GM12864 (cell line): ENCODE measurements at places on chromosomes 5 and 9.
A peak's percentile ranks its signal among the peaks of the same experiment; 100 is the strongest.

DNA sequence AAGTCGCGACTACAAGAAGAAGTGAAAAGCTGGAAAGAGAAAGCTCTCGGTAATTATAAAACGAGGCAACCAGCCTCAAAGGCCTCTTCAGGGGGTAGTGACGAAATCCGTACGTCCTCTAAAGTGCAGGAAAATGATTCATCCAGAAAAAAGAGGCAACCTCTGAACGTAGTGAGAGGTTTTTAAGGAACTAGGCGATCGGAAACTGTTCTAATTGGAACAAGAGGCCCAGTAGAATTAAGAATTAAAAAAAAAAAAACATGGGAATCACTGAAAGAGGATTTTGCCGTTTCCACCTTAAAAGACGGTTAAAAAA, 1.0 kb downstream of the CSNK1A1 start:
- DNase-seq: no peak

DNA sequence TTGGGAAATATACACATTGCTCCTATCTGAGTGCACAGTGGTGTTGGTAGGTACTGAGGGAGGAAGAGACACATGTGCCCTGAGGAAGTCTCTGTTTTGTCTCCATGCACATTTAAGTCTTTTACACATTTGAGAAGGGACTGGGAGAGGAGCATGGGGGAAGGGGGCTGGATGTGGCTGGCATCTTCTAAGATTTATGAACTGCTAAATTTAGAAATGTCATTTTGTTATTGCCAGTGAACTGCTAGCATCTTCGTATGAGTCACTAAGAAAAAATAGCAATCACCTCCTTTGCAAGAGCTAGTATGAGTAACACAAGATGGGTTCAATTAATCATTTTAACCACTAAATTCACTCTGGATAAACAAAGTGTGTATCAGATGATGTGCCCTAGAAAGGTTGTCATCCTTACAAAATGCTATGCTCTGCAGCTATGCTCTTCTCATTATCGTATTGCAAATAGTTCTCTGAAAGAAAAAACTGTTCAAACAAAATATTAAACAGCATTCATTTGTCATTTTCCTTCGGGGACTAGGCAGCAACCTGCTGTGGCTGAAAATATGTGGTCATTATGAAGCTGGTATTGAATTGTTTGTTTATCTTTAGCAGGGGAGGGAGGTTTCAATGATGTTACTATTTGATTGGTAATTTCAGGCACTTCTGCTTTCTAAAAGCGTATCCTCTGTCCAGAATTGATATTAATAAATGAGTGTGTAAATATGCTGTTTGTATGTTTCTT, 236.5 kb downstream of the DMRTA1 start:
- DNase-seq: no peak

DNA sequence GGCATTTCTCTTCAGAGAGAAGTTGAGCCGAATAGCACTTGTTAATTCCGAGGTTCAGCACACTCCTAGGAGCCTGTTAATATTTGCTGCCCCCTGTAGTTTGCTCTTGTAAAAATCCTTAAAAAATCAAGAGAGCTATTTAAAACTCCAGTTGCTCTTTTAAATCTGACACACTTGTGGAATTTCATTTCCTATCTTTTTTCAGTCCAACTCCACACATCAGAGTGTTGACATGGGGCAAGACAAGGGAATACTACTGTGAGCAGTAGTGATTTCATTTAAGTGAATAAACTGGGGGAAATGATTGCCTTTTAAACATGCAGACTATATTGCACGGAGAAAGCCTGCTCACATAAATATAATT, 1096.3 kb upstream of the DMAC1 start:
- no peak for DNase-seq

DNA sequence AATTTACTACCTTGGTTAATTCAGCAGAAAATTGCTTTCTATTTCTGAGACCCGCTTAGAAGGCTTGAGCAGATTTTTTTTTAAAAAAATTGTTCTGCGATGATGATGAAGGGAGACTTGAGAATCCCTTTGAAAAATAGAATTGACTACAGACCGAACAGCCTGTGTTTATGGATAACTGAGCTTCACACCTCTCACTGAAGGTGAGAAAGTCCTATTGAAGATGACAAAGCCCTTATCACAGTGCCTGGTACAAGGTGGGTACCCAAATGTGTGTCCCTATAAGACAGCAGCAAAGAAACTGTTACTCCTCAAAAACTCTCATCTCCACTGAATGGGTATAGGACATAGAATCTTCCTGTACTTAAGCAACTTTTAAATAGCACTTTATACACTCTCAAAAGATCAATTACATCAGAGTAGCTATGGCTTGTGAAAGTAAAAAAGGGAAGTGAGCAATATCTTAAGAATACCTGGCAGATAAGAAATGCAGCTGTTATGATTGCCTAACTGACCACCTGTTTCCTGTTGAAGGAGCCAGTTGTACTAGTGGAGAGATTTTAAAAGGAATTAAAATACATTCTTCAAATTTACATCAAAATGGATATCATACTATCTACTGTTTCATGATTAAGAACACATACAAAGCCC, 419.7 kb downstream of the CHSY3 start:
- peak; percentile 75 for DNase-seq

- DNase-seq: no peak
Measured at GRCh38 chr5:6717687-6718086, 4.5 kb downstream of the TENT4A start.

GRCh38 chr5:148778882-148779281, 47.5 kb upstream of the ADRB2 start:
- no peak for DNase-seq

GRCh38 chr9:86749161-86749893, 198.0 kb downstream of the GAS1 start:
- no peak for DNase-seq

DNA sequence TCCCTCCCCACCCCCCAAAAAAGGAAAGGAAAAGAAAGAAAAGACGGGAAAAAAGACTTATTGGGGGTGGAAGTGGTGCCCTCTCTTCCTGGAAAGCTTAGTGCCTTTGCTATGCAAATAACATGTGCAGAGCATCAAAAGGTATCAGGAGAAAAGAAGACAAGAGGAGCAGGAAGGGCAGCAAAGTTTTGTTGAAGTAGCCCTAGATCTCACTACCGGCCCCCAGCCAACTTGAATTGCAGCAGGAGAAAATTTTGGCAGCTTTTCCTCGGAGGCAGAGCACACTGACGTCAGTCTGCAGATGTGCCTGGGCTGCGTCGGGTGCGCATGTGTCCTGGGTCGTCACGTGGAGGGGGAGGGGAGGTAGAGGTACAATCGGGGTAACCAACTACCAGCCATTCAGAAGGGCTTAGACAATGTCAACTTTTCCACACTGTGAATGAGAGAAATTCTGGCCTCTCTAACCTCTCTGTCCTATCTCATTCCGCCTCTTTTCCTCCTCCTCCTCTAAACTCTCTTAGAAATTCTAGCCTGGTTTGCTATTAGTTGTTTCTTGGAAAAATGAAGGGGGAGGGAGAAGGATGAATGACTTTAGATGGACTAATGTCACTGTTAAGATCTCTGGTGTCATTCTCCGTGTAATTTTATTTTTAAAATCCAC, at the start of gene ADAMTS6:
TSS of gene ADAMTS6 (minus strand) at position 286 of the 661 bp plus-strand sequence. CDS start 8,247 bp downstream, outside the sequence.
- DNase-seq: peak; percentile 59

GRCh38 chr9:125829743-125830142, 82.6 kb downstream of the PBX3 start:
- peak; percentile 45 for DNase-seq

DNA sequence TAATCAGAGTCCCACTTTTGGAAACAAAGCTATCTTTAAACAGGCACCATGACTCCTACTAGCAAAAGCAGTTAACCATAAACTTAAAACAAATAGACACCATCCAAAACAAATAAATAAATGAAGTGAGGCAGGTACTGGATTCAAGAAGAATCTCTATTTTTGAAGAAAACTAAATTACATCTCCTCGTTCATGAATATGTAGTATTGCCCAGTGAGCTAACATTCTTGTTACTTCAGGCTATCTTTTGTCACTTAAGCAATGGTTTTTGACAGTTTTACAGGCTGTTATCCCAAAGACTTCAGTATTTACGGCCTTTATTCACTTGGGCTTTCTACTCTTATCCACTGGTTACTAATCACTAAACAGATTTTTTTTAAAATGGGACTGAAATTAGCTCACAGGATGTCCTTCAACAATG, 242.5 kb downstream of the MLLT3 start:
- DNase-seq: no peak

DNA sequence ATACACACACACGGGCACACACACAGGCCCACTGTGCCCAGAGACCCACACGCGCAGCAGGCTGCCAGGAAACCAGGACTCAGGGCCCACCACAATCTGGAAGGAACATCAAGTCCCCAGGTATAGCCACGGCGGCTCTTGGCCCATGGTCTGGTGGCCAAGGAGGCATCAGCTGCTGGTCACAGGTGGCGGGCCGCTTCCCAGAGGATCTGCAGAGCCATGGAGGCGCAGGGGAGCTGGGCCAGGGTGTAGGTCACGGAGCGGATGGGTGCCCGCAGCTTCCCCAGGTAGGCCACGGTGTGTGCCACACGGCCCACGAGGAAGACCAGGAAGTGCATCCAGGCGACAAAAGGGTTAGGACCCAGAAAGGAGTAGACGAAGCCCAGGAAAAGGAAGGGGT, 13.4 kb downstream of the PTGES start:
- DNase-seq: no peak

DNA sequence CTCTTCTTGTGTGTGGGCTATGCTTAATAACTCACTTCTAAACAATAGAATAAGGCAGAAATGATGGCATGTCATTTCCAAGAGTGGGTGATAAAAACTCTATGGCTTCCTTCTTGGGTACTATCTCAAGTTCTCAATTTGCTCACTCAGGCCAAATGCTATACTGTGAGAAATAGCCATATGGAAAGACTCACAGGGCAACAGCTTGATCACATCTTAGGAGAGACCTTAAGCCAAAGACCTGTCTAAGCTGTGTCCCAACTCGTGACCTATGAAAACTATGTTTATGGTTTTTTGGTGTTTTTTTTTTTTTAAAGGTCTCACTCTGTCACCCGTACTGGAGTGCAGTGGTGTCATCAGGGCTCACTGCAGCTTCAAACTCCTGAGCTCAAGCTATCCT, 2.1 kb upstream of the UIMC1 start:
- no peak for DNase-seq

- no peak for DNase-seq
Measured at GRCh38 chr5:33059081-33059480, 348.0 kb downstream of the NPR3 start.

GRCh38 chr9:96320749-96321280, 18.8 kb upstream of the HSD17B3 start:
- DNase-seq: no peak

DNA sequence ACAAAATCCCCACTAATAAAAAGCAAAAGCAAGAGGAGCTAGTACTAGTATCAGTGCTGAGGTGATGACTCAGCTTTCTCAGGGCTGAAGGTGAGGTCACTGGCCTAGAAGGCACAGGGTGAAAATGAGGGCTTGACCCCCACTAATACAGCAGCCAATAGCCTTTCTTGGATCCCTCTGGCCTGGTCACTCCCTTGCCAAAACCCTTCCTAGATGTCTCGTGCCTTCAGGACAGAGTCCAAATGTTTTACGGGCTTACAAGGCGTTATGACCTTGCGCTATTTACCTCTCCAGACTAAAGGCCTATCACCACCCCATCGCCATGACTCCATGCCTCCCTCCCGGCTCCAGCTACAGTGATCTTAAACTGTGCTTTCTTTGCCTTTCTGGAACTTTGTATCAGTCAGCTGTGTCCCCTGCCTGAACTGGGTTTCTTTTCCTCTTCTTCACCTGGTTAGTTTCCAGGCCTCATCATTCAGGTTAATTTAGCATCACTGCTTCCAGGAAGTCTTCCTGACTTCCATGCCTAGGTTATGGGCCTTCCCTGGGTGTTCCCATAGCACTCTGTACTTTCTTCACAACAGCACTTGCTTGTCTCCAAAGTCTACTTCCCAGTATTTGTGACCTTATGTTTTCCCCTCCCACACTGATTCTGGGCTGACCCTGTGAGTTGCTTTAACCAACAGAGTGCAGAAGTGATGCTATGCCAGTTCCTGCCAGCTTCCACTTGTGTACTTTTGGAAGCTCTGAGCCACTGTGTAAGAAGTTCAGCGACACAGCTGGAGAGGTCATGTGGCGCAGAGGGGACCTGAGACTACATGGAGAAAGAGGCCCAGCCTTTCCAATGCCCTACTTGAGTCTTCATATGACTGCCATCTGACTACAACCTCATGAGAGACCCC, 4.2 kb upstream of the DELE1 start:
- DNase-seq: no peak

- no peak for DNase-seq
Measured at GRCh38 chr5:106940301-106940846, 730.4 kb downstream of the EFNA5 start.

DNA sequence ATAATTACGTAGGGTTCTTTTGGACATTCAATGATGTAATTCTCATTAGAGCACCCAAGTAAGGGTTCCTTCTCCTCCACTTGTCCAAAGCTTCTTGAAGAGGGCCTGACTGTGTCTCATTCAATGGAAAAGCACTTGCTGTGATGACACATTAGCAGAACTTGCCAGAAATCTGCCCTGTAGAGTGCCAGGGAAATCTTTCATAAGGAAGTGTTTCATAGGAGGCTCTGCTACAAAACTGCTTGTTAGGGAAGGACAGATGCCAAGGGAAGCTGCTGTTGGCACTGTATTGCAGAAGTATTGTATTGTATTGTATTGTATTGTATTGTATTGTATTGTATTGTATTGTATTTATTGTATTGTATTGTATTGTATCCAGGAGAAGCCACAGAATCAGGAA, 45.5 kb upstream of the MPDZ start:
- no peak for DNase-seq

- no peak for DNase-seq
Measured at GRCh38 chr9:8188723-8189407, 389.3 kb upstream of the DMAC1 start.

DNA sequence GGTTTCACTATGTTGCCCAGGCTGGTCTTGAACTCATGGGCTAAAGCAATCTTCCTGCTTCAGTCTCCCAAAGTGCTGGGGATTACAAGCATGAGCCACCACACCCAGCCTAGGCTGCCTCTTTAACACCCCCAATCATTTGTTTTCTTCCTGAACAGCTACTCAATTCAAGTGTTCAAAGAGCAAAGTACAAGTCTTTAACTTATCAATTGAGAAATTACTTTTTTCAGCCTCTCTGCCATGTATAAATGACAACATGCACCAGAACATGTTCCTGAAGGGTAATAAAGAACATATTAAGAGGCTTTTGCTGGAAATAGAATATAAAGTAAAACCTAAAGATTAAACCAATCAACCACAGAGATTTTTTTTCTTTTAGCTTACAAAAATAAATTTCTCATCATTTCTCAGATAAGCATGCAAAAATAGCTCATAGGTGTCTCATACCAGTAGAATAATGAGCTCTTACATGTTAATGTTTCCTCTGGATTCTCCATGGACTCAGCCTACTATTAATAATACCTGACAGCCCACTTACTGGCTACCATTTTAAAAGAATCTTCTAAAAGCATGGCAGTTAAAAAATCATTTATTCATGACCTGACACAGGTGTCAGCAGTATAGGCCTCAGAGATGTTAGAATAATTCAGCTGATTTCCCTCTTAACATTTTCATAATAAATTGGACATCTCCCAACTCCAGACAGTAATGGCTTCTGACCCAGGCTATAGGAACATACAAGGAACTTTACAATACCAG, 60.0 kb downstream of the MCTP1 start:
- DNase-seq: no peak
